ENCODE measurements at places on chromosomes 5 and 9.

- no peak for DNase-seq
Observed at GRCh38 chr5:146213210-146213826, 9.9 kb downstream of the RBM27 start.

DNA sequence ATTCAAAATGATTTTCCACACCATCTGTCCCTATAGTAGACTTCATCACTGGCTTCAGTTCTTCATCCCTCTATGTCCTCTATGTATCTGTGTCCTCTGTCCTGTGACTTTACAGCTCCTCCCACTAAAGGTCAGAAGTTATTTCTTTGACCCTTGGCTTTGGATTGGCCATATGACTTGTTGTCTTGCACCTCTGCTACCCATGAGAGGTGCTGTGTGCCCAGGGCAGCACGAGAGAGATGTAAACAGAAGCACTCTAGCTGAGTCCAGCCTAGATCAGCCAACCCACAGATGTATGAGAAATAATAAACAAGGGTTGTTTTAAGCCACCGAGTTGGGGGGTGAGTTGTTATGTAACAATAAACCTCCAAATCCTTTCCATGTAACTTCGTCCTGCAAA is 63.4 kb upstream of the ENTREP1 start:
- no peak for DNase-seq

GRCh38 chr5:143887903-143888665 is 76.1 kb downstream of the HMHB1 start:
- DNase-seq = no peak

DNA sequence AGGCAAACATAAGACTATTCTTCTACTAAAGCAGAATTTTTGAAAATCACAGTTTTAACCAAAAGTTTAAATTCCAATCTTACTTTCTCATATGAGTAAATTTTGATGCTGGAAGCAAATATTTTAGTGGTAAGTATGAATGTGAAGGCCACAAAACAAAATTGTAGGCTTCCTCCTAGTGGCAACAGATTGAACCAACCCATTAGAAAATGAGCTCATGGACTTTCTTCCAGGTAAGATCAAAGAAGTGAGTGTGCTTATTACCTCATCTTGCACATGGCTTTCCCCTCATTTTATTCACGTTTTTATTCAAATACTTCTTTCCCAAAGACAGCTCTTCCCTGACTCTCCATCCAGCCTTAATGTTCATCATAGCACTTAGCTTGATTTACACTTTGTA is 16.5 kb upstream of the RLN2 start:
- no peak for DNase-seq

GRCh38 chr9:16074963-16075362 is 522.1 kb downstream of the CCDC171 start:
- no peak for DNase-seq

- DNase-seq = no peak
Observed at GRCh38 chr9:111151537-111151936, 113.3 kb upstream of the LPAR1 start.

DNA sequence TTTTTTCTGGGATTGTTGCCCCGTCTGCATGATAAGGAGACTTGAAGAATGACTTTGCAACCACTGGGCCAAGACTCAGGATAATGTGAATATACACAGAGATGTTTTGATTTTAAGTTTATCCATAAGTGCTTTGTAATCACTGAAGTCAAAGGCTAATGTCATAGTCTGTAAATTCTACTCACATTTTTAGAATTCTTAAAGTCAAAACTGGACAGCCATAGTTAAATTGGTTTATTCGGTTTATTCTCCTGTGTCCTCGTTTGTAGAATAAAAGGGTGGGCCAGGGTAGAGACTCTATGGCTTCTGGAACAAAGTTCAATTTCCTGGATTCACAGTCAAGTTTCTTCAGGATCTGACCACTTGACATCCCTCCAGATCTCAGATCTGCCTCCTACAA is 327.7 kb upstream of the TNC start:
- DNase-seq = no peak

DNA sequence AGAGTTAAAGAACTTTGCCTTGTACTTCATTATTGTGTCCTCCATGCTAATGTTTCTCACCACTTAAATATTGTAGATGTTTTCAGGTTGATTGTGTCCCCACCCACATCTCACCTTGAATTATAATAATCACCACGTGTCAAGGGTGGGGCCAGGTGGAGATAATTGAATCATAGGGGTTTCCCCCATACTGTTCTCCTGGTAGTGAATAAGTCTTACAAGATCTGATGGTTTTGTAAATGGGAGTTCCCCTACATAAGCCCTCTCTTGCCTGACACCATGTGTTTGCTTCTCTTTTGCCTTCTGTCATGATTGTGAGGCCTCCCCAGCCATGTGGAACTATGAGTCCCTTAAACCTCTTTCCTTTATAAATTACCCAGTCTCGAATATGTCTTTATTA is 248.3 kb downstream of the FBXL7 start:
- no peak for DNase-seq
